ENCODE measurements at places on chromosomes 13 and 19. TPM values are rescaled to one million over a fixed set of nuclear protein-coding genes. Genes with fewer than 3 reads are reported as not detected.

The SIGLEC7 gene
- total RNA-seq = not detected

GRCh38 chr19:35861640-35862160 is 5.0 kb downstream of the KIRREL2 start:
- no peak for DNase-seq
- no peak overlapping the region for H3K27ac ChIP-seq
- H3K4me3 ChIP-seq = no peak overlapping the region
- H3K36me3 ChIP-seq = no peaks in the 10 kb centered on the region
- no peaks in the 10 kb centered on the region for H3K4me1 ChIP-seq
- H3K27me3 ChIP-seq = peaks cover 4% of the 10 kb centered on the region

- peak within 1 kb of the TSS; percentile 86 for H3K4me3 ChIP-seq
- DNase-seq = peak; percentile 87
- peak within 1 kb of the TSS; percentile 50 for H3K27ac ChIP-seq
- H3K36me3 ChIP-seq = peaks cover 13% of the 10 kb centered on the region
Observed at GRCh38 chr19:6739390-6739882, at the start of gene TRIP10. Gene TRIP10, plus strand, starts transcription at chr19:6739680. Its CDS starts 82 bp downstream, at chr19:6739762.

The TSSK6 gene
- 4.5 TPM for total RNA-seq

GRCh38 chr13:37966266-37966665 is 96.7 kb upstream of the TRPC4 start:
- H3K4me3 ChIP-seq = no peak overlapping the region
- no peak overlapping the region for H3K27ac ChIP-seq
- H3K27me3 ChIP-seq = no peaks in the 10 kb centered on the region
- H3K36me3 ChIP-seq = no peaks in the 10 kb centered on the region

- no peaks in the 10 kb centered on the region for H3K36me3 ChIP-seq
- no peaks in the 10 kb centered on the region for H3K4me1 ChIP-seq
- no peaks in the 10 kb centered on the region for H3K27me3 ChIP-seq
- no peak overlapping the region for H3K27ac ChIP-seq
Observed at GRCh38 chr13:98942997-98943396, 34.9 kb downstream of the DOCK9 start.

The SOHLH2 gene
- not detected for total RNA-seq

DNA sequence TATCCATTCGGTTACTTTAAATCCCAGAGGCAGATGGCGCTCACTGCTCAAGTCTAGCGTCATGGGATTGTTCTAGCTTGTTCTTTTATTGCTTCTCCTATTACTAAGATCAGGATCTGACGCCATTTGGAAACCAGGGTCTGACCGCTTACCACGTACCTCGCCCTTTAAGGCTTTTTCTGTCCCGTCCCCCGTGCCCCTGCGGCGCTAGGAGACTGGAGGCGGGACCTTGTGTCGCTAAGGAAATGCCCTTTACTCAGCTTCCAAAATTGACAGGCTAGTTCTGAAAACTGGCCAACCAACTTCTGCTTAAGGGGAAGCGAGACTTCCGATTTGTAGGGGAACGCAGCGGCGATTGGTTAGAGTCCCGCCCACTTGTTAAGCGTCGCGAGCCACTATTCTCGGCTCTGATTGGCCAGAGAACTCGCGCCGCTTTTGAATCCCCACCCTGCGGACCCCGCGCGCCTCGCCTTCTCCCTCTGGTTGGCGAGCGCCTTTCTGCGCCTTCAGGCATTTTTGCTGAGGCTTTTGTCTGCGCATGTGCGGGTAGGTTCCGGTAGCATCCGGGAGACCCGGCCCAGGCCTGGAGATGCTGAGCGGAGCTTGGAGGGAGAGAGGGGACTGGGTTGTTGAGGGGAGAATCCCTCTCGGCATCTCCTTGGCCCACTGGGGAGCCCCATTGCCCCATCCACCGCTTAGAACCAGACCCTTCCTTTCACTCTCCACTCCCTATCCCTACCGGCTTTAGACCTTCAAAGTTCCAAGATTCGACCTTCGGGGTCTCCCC is 3.9 kb upstream of the C19orf84 start:
- H3K36me3 ChIP-seq = no peaks in the 10 kb centered on the region
- peak overlapping the region; percentile 68 for H3K27ac ChIP-seq
- no peaks in the 10 kb centered on the region for H3K27me3 ChIP-seq
- peaks cover 18% of the 10 kb centered on the region for H3K4me1 ChIP-seq

- no peak overlapping the region for H3K4me3 ChIP-seq
- H3K4me1 ChIP-seq = peaks cover 5% of the 10 kb centered on the region
- no peak overlapping the region for H3K27ac ChIP-seq
Observed at GRCh38 chr19:15108845-15109767, 1.9 kb downstream of the SYDE1 start.

DNA sequence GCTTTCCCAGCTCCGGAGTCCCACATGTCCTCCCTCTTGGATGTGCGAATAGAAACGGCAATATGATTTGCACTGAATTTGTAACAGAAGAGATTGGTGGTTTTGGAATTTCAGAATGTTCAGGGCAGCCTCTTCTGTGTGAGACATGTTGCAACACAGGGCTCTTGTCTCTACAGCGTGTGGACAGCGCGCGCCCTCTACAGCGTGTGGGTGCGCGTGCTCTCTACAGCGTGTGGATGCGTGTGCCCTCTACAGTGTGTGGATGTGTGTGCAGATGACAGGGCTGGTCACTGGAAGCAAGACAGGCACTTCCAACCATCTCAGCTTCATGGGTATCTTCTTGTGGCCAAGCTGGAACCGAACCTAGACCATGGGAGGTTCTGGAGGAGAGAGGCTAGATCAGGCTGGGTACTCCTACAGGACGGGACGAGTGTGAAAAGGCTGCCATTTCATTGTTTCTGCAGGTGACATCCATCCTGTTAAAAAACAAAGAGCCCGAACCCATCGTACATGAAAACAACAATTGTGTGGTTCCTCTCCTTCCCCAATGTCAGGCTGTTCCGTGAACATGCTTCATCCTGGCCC is 78.4 kb downstream of the TEX29 start:
- H3K36me3 ChIP-seq = no peaks in the 10 kb centered on the region
- no peak for DNase-seq
- H3K27ac ChIP-seq = no peak overlapping the region
- H3K27me3 ChIP-seq = peaks cover 60% of the 10 kb centered on the region

The LMTK3 gene
- total RNA-seq = 8.3 TPM

DNA sequence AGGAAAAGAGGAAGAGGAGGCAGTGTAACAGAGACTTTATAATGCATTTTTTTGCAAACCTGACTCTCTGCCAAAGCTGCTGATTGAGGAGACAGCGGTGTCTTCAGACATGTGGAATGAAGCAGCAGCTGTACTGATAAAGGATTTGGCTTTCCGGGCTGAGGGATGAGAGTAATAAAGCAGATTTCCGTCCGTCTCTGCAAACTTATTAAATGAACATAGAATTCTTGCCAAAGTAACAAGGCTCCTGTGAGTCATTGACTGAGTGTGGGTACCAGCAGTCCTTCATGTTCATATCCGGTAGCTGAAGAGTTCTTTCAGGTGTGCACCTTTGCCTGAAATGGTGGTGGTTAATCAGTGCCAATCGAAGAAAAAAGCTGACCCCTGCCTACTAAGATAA is 112.6 kb downstream of the LIG4 start:
- no peak overlapping the region for H3K4me3 ChIP-seq
- no peaks in the 10 kb centered on the region for H3K27me3 ChIP-seq
- H3K27ac ChIP-seq = no peak overlapping the region
- H3K4me1 ChIP-seq = peaks cover 19% of the 10 kb centered on the region

Measured in PC-3 (cell line).